Progenitor cell of endocrine pancreas (in vitro differentiated cells): ENCODE measurements at places on chromosomes 3 and 15. TPM values are rescaled to one million over a fixed set of nuclear protein-coding genes. Genes with fewer than 3 reads are reported as not detected.

- H3K4me1 ChIP-seq: no peaks in the 10 kb centered on the region
- H3K4me3 ChIP-seq: no peak overlapping the region
- H3K27me3 ChIP-seq: no peaks in the 10 kb centered on the region
- H3K36me3 ChIP-seq: peaks cover 14% of the 10 kb centered on the region
These were observed 64.3 kb upstream of the MELTF start for GRCh38 chr3:197093871-197094270.

Gene CLRN1
- total RNA-seq: not detected in 2 replicates

Gene PCOLCE2
- 2.0 and 2.2 TPM in 2 replicates for total RNA-seq

Gene HRH1
- total RNA-seq: 0.09 TPM in 1 of 2 replicates, not detected in the other

DNA sequence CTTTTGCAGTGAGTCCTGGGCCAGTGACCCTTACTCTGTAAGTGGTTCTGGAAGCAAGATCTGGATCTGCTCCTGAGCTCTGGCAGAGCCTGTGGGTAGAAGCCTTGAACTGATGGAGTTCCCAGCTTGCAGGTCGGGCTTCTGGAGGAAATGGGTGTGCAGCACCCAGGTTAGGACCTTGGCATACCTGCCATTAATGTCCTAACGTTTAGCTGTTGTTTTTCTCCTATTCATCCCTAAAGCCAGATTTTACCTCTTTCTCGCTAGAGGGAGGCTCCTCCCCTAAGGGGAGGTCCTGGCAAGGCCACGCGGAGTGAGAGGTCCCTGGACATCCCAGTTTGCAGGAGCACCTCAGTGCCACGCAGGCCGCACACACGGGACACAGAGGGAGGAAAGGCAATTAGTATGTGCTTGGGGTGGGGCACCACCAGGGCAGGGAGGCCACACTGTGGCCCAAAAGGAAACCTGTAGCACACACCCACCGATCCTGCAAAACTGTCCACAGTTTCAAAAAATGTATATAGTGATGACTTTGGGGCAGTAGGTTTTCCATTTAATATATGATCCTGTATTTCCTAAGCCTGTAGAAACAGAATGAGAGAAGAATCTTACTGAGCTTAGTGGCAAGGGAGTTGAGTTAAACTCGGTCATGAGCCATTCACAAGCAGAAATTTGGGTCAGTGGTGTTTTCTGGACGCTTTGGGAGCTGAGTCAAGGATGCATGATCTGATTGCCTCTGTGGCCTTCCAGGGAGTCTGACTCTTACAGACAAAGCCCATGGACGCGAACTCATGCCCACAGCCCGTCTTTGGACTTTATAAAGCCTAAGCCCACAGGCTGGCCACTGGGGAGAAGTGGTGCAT lies 148.7 kb downstream of the LRRK1 start:
- no peaks in the 10 kb centered on the region for H3K36me3 ChIP-seq
- DNase-seq: no peak
- H3K27me3 ChIP-seq: no peaks in the 10 kb centered on the region
- H3K4me3 ChIP-seq: no peak overlapping the region
- peaks cover 25% of the 10 kb centered on the region for H3K4me1 ChIP-seq

Gene TNFAIP8L3
- total RNA-seq: 0.27 TPM in 1 of 2 replicates, not detected in the other

Gene SPINK8
- total RNA-seq: not detected in 2 replicates

Gene ALPK3
- total RNA-seq: 122 TPM in 2 replicates
